ENCODE measurements at places on chromosomes 4 and X.

DNA sequence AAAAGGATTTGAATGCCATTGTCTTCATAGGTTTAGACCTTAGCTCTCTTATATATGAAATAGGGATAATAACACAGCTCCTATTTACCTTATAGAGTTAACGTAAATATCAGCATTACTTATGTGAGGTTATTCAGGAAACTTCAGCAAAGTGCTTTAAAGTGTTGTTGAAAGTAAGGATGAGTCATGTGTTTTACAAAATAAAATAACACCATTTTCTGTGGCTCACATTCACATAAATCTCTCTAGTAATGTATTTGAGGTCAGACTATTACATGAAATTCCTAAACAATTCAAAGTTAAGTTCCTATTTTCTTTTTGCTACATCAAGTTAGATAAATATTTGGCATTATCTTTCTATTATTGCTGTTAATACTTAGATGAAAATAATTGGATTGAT, 2.9 kb downstream of the GNRHR start:
- no peak for DNase-seq

DNA sequence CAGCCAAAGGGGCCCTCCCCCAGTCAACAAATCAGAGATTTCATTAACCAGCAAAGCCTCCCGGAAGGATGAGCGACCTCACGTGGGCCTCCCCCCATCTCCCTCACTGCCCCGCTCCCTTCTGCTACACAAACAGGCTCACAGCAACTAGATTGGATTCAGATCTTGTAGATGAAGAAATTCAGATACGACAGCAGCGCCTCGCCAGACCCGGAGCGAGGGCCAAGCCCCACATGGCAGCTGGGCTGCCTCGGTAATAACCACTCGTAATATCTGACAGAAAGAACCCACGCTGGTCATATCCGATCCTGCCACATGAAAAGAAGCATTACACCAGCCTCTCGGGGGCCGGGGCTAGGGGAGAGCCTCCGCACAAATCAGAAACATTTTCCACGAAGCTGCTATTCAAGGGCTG, 581.3 kb downstream of the BCOR start:
- DNase-seq, result no peak

DNA sequence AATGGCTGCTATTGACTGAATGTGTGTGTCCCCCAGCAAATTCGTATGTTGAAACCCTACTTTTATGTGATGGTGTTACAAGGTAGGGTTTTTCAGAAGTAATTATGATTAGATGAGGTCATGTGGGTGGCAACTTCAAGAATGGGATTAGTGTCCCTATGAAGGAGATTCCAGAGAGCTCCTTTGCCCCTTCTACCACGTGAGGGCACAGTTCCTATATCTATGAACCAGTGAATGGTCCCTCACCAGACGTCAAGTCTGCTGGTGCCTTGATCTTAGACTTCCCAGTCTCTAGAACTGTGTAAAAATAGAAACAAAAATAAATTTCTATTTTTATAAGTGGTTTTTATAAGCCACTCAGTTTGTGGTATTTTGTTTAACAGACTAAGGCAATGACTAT, 1137.6 kb upstream of the IGFBP7 start:
- no peak for DNase-seq

DNA sequence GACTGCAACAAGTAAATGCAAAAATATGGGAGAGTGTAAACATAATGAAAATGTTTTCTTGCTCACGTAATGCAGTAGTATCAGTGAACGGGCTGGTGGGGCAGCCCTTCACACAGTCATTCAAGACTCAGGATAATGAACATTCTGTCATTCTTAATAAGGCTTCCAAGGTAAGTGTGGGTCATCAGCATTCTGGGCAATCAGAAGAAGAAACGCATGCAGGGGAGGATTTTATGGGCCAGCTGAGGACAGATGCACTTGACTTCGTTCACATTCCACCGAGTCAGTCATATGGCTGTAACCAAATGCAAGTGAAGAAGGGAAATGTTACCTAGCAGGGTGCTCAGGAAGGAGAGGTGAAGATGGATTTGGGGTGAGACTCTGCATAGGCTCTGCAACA, 68.0 kb upstream of the MAP9 start:
- no peak for DNase-seq

GRCh38 chr4:111136438-111136837, 513.6 kb upstream of the PITX2 start:
- no peak for DNase-seq

DNA sequence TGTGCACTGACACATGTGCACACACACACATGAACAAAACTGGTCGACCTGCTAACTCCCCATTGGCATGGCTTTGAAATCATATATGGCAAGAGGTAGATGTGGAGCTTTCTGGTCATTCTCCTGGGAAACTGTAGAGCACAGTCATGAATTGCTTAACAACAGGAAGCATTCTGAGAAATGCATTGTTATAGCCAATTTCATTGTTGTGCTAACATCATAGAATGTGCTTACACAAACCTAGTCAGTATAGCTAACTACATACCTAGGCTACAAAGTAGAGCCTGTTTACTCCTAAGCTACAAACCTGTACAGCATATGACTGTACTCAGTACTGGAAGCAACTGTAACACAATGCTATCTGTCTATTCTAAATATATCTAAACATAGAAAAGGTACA, 134.2 kb upstream of the SH3RF1 start:
- no peak for DNase-seq

DNA sequence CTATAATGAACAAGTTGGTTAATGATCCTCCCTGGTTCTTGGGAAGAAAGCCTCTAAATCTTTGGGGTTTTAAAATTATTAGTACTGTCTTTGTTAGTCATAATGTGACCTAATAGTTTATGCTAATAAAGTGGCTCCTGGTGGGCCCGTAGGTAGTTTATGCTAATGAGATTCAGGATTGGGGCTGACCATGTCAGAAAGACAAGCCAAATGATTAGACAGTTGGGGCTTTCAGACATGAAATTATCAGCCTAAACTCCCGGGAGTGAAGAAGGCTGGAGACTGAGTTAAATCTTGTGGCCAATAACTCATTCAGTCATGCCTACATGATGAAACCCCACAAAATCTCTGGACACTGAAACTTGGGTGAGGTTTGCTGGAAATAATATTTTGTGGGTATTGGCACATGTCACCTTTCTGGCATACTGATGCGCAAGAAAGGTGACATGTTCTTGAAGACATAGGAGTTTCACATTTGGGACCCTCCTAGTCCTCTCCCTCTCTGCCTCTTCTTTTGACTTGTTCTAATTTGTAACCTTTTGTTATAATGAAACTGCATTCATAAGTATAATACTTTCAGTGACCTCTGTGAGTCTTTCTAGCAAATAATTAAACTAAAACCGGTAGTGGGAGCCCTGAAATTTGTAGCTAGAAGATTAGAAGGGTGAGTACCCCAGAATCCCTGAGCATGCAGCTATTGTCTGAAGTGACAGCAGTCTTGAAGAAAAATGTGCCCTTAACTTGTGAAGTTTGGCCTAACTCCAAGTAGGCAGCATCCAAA, 196.8 kb upstream of the FSTL5 start:
- DNase-seq, result no peak

Measured in CD4-positive, alpha-beta T cell treated with Interleukin-2 at 100 ng/mL for 4 hours (primary cell).